ENCODE measurements at places on chromosomes 1 and 21. TPM values are rescaled to one million over a fixed set of nuclear protein-coding genes. Genes with fewer than 3 reads are reported as not detected.
A peak's percentile ranks its signal among the peaks of the same experiment; 100 is the strongest.

Gene RGS13
- polyA plus RNA-seq = not detected

Gene TNFRSF8
- polyA plus RNA-seq = 0.23 TPM

DNA sequence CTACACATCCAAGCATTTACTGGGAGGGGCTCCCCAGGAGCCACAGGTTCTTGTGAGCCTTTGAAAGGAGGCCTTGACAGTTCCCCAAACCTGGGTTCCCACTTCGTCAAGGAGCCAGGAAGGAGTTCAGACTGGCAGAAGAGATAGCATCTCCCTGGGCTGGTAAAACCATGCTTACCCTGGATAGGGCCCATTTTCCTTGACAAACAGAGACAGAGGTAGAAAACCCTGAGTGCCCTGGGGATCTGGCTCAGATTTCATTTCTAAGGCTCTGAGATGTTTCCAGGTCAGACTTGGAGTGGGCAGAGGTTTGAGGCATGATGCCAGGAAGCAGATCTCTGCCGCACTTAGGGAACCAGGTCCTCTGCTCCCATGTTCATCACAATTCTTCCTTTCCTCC, 2.7 kb downstream of the ETNK2 start:
- no peaks in the 10 kb centered on the region for H3K27me3 ChIP-seq
- no peaks in the 10 kb centered on the region for H3K36me3 ChIP-seq
- H3K4me1 ChIP-seq = no peaks in the 10 kb centered on the region
- no peak for DNase-seq
- no peak overlapping the region for H3K27ac ChIP-seq
- no peak overlapping the region for H3K4me3 ChIP-seq

Gene FAM78B
- polyA plus RNA-seq = not detected

GRCh38 chr21:27807596-27807995, 840.7 kb upstream of the ADAMTS5 start:
- no peak for DNase-seq
- no peaks in the 10 kb centered on the region for H3K27me3 ChIP-seq
- H3K4me3 ChIP-seq = no peak overlapping the region
- H3K4me1 ChIP-seq = 0 out of 2 replicates have a peak, but pooled peaks cover 11% of the 10 kb centered on the region
- H3K36me3 ChIP-seq = no peaks in the 10 kb centered on the region
- H3K27ac ChIP-seq = no peak overlapping the region

DNA sequence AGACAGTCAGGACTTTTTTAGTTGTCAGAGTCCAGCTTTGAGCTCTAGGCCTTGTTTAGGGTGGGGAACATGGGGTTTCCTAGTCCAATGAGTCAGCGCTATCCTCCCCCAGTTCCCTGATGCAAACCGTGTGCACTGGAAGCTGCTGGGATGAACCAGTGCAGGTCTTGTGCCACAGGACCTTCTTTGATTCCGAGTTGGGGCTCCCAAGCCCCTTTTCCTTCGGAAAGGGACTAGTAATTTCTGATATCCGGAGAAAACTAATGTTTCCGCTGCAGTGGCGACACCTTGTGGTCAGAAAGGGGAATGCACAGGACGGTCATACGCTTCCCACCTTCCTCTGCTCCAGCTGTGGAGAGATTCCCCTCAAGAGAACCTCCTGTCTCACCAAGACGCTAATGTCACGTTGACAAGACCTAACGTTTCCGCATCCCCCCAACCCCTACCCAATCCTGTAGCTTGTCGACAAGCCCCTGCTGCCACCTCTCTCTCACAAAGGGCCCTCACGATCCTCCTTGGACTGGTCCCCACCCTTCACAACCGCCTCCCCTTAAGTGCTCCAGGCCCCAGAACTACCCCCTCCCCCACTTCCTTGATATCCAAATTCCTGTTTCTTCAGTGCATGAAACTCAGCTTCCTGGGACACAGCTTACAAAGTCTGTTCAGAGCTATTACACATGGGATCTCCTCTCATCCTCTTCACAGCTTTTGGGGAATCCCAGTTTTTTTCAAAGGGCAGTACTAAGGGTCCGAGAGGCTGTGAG, 30.9 kb downstream of the GPA33 start:
- no peaks in the 10 kb centered on the region for H3K27me3 ChIP-seq
- H3K4me1 ChIP-seq = no peaks in the 10 kb centered on the region
- H3K4me3 ChIP-seq = peak overlapping the region; percentile 35

DNA sequence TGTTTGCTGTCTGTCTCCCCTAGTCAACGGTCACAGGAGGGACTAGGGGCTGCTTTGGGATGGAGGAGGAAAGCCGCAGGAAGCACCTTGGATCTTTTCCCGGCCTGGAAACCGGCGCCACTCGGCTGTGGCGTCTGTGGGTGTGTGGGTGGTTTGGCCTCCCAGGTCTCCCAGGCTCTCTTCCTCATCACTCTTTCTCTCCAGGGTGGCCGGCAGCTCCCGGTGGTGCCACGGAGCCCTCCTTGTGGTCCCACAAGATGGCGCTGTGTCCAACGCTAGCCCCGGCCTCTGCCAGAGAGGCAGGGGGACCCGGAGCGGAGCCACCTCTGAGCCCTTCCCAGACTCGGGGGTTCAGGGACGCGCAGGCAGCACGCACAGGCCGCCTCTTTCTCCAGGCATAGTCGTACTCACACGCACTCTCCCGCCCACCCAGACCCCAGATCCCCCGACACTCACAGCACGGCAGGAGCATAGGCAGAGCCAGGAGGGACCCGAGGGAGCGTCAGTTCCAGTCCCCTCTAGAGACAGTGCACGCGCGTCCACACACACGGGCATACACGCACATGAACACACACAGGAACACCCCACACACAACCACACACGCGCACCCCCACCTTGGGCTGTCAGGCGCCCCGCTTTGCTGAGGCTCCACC, 31.2 kb downstream of the CDCP2 start:
- H3K36me3 ChIP-seq = no peaks in the 10 kb centered on the region
- H3K27ac ChIP-seq = peak overlapping the region; percentile 74
- peak overlapping the region; percentile 59 for H3K4me3 ChIP-seq
- DNase-seq = peak; percentile 90
- no peaks in the 10 kb centered on the region for H3K27me3 ChIP-seq
- H3K4me1 ChIP-seq = peaks cover 21% of the 10 kb centered on the region

Gene HLX
- polyA plus RNA-seq = 21.5 TPM

DNA sequence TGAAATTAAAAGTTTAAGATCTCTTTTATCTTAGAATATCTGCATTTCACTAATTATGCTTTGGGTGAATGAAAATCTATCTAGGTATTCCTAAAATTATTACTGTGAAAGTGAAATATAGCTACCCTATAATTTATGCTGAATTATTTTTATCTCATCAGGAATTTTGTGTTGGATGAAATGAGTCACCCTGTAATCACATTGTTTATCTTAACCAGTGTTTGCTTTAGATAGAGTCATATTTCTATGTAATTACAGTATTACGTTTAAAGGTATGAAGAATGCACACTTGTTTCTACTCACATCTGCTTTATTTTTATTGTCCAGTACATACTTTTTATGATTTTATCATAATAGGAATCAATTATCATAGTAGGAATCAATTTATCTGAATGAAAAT, 249.2 kb downstream of the NCAM2 start:
- H3K27me3 ChIP-seq = no peaks in the 10 kb centered on the region
- no peak overlapping the region for H3K4me3 ChIP-seq
- no peaks in the 10 kb centered on the region for H3K4me1 ChIP-seq
- DNase-seq = no peak
- no peak overlapping the region for H3K27ac ChIP-seq

- DNase-seq = peak; percentile 63
- H3K4me3 ChIP-seq = no peak overlapping the region
- peaks cover 12% of the 10 kb centered on the region for H3K4me1 ChIP-seq
- H3K27ac ChIP-seq = no peak overlapping the region
- no peaks in the 10 kb centered on the region for H3K36me3 ChIP-seq
- no peaks in the 10 kb centered on the region for H3K27me3 ChIP-seq
Observed at GRCh38 chr1:119286587-119287181, 81.9 kb upstream of the HAO2 start.

DNA sequence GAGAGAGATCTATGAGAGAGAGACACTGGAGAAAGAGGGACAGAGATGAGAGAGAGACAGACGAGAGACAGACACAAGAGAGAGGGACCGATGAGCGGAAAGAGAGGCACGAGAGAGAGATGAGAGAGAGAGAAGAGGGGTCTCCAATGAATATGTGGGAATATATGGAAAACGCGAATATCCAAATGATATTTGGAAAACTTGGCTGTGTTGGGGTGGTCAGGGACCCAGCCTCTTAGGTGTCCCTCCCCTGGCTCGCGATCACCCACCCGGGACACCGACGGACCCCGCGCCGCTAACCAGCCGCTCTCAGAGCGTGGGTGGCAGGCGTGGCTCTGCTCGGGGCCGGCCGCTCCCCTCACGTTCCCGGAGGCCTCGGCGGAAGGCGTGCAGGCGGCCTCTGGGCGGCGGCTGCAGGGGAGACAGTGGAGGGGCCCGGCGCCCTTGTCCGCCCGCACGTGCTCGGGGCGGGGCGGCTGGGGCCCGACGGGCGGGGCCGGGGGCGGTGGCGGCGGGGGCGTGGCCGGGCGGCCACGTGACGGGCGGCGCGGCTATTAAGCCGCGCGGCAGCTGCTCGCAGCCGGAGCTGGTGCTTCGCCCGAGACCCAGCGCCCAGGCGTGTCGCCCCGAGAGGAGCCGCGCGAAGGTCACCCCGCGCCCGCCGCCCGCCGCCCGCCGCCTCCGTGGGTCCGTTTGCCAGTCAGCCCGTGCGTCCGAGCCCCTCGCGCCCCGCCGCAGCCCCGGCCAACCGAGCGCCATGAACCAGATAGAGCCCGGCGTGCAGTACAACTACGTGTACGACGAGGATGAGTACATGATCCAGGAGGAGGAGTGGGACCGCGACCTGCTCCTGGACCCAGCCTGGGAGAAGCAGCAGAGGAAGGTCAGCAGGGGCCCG, at the start of gene ACTN2:
Gene ACTN2, plus strand, starts transcription at position 583 of the 898 bp plus-strand sequence. Its CDS starts 175 bp downstream, at position 758.
- H3K4me3 ChIP-seq = peak within 1 kb of the TSS; percentile 59
- H3K27ac ChIP-seq = no peak within 1 kb of the TSS
- H3K36me3 ChIP-seq = no peaks in the 10 kb centered on the region
- DNase-seq = peak; percentile 46
- H3K4me1 ChIP-seq = no peaks in the 10 kb centered on the region

DNA sequence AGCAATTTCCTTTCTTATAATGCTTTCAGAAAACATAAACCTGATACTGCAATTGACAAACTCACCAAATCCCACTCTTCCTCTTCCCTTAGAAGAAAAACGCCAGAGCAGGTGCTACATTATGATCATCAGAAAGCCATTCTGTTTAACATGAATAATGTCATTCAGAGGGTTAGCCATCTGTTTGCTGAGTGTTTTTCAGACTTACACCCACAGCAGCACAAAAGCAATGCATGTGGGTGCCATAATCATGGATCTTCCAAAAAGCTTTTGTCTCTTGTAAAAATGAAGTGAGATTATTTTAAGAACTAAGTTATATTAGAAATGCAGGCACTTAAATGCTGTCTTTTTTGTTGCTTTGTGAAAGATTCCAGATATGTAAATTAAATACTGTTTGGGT, 204.6 kb upstream of the TMPRSS15 start:
- DNase-seq = no peak
- H3K4me1 ChIP-seq = no peaks in the 10 kb centered on the region
- H3K36me3 ChIP-seq = no peaks in the 10 kb centered on the region
- no peak overlapping the region for H3K4me3 ChIP-seq
- no peak overlapping the region for H3K27ac ChIP-seq
- H3K27me3 ChIP-seq = no peaks in the 10 kb centered on the region

Gene LORICRIN
- not detected for polyA plus RNA-seq

GRCh38 chr1:54171606-54172005, 18.8 kb upstream of the CDCP2 start:
- H3K27ac ChIP-seq = no peak overlapping the region
- H3K4me3 ChIP-seq = no peak overlapping the region
- H3K4me1 ChIP-seq = no peaks in the 10 kb centered on the region
- no peaks in the 10 kb centered on the region for H3K27me3 ChIP-seq
- no peaks in the 10 kb centered on the region for H3K36me3 ChIP-seq

GRCh38 chr1:157025856-157026255, 19.7 kb downstream of the ARHGEF11 start:
- H3K27ac ChIP-seq = peak overlapping the region; percentile 31
- DNase-seq = peak; percentile 84
- 0 out of 2 replicates have a peak, but pooled peaks cover 12% of the 10 kb centered on the region for H3K36me3 ChIP-seq
- H3K4me3 ChIP-seq = no peak overlapping the region

DNA sequence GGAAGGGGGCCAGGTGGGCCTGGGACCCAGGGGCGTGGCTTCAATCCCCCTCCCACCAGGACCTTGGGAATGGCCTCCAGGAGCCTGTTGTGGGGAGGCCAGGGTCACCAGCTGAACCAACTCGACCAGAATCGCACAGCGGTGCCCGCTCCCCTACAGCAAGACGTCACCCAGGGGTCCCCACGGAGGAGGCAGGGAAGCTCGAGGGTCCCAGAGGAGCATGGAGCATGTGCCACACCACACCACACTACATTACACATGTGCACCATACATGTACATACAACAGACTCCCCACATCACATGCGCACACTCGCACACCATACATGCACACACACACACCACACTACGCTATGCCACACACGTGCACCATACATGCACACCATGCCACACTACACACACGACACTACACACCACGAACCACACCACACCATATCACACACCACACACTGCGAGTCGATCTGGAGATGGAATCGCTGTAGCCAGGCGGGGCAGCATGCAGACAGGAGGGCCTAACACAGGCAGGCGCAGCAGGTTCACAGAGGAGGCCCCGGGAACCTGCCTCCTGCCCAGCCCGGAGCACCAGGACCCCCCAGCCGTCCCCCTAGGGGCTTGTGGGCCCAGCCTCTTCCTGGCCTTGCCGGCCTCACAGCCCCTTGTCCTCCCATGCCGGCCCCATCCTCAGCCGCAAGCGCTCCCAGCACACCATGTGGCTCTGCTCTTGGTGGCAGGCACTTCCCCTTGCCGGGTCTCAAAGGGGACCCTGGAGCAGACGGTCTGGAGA, 596 bp downstream of the ITGB2 start:
- H3K27ac ChIP-seq = no peak overlapping the region
- no peaks in the 10 kb centered on the region for H3K36me3 ChIP-seq
- peaks cover 7% of the 10 kb centered on the region for H3K4me1 ChIP-seq
- no peaks in the 10 kb centered on the region for H3K27me3 ChIP-seq
- DNase-seq = no peak

- no peak overlapping the region for H3K4me3 ChIP-seq
- H3K27ac ChIP-seq = no peak overlapping the region
- H3K27me3 ChIP-seq = no peaks in the 10 kb centered on the region
- H3K4me1 ChIP-seq = peaks cover 5% of the 10 kb centered on the region
- DNase-seq = no peak
Observed at GRCh38 chr1:67540025-67540732, 110.0 kb upstream of the SERBP1 start.

DNA sequence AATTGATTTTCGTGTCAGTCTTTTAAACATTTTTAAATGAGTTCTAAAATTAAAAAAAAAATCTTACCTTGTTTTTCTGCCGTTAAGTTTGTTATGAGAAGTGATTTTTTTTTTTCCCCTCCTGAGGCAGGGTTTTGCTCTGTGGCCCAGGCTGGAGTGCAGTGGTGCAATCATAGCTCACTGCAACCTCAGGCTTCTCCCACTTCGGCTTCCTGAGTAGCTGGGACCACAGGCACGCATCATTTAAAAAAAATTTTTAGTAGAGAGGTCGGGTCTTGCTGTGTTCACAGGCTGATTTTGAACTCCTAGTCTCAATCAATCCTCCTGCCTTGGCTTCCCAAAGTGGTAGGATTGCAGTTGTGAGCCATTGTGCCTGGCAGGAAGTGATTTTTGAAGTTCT, 41.1 kb downstream of the MTR start:
- H3K4me3 ChIP-seq = no peak overlapping the region
- peaks cover 63% of the 10 kb centered on the region for H3K36me3 ChIP-seq
- no peak for DNase-seq
- no peak overlapping the region for H3K27ac ChIP-seq
- H3K4me1 ChIP-seq = no peaks in the 10 kb centered on the region

- no peak overlapping the region for H3K27ac ChIP-seq
- H3K4me1 ChIP-seq = no peaks in the 10 kb centered on the region
- no peak overlapping the region for H3K4me3 ChIP-seq
- no peaks in the 10 kb centered on the region for H3K27me3 ChIP-seq
Observed at GRCh38 chr21:45417951-45418300, 13.0 kb downstream of the COL18A1 start.

Data from GM23248 (cell line).